Stomach (tissue), 19 donors: ENCODE measurements at places on chromosomes 11 and 22. TPM values are rescaled to one million over a fixed set of nuclear protein-coding genes. Genes with fewer than 3 reads are reported as not detected.

- no peak for DNase-seq
These were observed 1.3 kb upstream of the SC5D start for GRCh38 chr11:121291319-121291718.

NTM gene
- not detected for total RNA-seq

DNA sequence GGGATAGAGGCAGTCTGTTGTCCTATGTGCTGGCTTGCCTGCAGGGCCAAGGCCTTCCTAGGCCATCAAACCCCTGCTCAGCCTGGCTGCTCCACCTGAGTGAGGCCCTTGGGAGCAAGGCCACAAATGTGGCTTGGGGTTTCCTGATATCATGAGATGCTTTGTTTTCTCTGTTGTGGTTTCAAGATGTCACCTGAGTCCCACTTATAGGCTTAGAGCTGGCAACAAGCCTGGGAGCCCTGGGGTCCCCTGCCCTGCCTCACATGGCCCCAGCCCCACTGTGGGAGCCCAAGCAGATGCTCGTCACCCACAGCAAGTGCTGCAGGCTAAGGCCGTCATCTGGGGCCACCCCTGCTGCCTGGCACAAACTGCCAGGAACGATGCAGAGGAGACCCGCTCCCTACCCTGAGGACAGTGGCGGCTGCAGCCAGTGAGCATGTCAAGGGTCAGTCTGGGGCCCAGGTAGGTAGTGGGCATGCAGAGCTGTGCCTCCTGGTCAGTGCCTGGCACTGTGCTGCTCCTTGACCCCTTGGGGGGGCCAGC lies 75.4 kb upstream of the KCNQ1OT1 start:
- DNase-seq: peak; percentile 20

DNA sequence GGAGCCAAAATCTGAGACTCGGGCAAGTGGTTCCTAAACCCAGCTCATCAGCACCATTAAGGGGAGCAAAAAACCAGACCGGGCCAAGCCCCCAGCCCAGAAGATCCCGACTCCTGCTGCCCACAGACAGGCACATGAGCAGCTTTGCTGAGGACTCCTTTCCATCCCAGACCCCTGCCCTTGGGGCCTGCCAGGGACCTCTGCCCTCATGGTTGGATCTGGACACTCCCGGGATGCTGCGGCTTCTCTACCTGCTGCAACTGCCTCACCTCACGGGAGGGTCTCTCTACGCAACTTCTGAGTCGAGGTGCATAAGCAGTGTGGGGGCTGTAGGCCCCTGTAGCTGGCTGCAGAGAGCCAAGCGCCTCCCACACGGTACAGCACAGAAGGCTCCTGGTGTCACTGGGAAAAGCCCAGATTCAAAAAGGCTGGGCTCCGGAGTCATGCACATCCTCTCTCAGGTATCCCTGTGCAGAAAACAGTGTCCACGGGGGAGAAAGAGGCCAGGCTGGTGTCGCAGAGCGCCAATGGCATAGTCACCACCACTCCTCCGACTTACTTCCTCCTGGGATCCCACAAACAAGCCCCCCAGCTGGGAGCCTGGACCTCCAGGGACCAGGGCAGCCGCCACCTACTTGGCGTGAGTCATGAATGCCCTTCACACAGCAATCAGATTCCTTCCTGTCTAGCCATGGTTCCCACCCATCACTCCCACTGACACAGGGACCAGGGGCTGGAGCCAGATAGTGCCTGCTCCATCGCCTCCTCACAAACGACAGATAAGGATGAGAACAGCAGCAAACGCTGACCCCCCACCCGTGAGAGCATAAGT lies 122.1 kb downstream of the BCR start:
- no peak for DNase-seq

DNA sequence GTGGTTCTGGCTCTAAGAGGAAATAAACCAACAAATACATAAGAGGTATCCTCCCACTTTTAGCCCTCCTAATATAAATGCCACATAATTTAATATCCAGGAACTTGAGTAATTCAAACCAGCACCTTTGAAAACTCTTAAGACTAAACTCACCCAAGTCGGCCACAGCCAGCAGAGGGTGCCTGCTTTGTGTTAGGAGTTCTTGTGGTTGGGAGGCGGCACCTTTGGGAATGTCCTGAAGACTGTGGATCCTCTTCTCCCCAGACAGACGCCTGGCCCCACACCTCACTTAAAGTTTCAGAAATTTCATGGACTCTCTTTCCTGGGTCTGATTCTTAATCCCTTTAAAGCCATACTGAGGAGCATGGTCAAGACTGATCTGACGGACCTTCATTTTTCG lies 169.0 kb downstream of the TBC1D22A start:
- no peak for DNase-seq

GRCh38 chr11:110679323-110679975 lies 32.8 kb downstream of the ARHGAP20 start:
- DNase-seq: no peak

DNA sequence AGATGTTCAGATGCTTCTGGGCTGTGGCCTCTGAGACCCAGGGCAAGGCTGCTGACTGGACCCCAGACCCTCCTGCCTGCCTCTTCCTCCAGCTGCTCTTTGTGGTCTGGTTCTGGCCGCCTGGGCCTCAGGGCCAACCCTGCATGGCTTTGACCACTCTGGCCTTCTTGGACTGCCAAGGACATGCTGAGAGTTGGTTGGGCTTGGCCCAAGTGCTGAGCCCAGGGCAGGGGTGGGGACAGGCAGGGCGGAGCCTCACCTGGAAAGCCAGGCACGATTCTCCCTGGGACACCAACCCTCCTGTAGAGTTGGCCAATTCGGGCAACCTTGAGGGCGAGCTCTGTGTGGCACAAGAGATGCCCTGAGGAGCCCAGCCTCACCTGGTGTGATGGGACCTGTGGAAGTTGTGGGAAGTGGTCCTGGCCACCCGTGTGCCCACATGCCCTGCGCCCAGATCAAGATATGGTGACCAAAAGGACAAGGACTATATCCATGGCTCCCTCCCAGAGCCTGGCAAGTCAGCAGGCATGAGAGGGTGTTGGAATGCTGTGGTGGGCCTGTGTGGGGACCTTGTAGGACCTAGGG lies 11.6 kb downstream of the TANGO2 start:
- DNase-seq: peak; percentile 42
